ENCODE measurements at places on chromosomes 1 and 21.

DNA sequence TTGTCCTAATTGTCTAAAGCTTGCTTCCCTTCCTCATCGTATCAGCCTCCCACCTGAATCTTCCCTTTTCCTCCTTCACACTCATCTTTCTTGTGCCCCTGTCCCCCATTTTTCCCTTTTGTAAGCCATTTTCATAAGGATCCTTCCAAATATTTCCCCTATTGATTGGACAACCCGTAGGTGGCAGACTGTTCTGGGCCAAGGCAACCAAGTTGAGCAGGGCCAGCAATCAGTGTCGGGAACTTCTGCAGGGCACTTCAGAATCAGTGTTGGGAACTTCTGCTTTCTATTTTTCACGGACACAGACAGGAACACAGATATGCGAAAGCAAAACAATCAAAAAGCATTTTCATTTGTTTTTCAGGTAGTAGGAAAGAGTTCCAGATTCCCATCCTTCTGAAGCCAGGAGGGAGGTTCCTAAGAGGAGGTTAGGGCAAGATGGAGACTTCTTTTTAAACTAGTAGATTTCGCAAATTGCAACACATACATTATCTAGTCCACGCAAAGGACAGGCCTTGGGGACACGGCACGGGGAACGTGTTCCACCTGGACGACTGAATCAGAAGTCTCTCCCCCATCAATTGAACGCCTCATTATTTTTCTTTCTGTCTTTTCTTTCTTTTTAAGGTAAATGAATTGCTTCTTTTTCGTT, 691 bp upstream of the MPZL1 start:
- DNase-seq, result peak; percentile 73

- DNase-seq, result peak; percentile 77
Measured at GRCh38 chr1:43348809-43349593, 9.8 kb upstream of the CDC20 start.

DNA sequence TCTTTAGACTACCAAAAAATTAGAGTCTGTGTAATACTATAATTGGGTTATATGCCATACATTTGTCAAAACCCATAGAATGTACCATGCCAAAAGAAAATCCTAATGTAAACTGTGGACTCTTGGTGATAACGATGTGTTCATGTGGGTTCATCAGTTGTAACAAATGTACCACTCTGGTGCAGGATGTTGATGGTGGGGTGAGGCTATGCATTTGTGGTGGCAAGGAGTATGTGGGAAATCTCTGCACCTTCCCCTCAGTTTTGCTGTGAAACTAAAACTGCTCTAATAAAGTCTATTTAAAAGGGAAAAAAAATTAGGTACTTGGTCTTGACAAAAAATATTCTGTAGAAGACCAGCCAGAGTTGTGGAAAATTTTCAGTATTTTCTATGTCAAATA, 43.4 kb downstream of the INKA2 start:
- DNase-seq, result no peak

DNA sequence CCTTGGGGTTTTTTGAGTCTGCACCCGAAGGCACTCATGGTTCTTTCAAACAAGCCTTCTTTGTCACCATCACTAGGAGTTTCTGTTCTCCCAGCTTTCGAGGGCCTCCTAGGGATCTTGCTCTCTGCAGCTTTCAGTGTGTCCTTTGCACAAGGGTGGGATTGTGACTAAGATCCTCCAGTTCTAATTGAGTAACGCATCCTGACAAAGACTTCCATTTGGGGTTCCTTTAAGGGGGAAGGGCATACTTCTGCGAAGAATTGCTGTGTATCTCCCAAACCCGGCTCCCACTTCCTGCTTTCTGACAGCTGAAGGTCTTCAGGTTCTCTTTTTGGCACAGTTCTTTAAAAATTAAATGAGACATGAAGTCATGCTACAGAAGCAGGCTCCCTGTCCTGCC, 139.4 kb downstream of the EDEM3 start:
- DNase-seq, result no peak

DNA sequence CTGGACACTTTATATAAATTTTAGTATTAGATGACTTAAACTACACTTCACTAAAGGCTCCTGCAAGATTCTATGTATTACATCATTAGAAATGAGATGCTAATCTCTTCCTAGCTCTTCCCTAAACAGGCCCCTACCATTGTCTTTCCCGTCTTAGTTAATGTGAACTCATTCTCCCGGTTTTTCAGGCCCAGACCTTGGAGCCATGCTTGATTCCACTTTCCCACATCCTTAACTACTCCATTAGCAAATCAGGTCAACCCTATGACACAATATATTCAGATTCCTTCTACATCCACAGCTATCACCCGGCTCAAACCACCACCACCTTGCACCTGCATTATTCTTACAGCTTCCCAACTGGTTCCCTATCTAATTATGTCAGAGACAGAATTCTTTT, 73.3 kb downstream of the NVL start:
- no peak for DNase-seq

- no peak for DNase-seq
Measured at GRCh38 chr1:212225416-212225815, 59.8 kb upstream of the PPP2R5A start.

DNA sequence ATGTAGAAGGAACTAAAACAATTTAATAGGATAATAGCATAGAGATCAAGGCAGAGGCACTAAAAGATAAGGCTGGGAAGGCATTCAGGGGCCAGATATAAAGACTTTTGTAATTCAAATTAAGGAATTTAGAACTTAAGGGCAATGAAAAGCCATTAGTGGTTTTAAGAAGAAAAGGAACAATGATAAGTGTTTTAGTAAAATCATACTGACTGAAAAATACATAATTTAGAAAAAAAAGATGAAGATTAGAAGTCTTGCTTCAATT, 14.1 kb upstream of the RGS2 start:
- DNase-seq, result no peak

- no peak for DNase-seq
Measured at GRCh38 chr21:41256771-41257702, 59.6 kb upstream of the FAM3B start.

- DNase-seq, result no peak
Measured at GRCh38 chr21:35520856-35521255, 471.8 kb upstream of the RUNX1 start.

DNA sequence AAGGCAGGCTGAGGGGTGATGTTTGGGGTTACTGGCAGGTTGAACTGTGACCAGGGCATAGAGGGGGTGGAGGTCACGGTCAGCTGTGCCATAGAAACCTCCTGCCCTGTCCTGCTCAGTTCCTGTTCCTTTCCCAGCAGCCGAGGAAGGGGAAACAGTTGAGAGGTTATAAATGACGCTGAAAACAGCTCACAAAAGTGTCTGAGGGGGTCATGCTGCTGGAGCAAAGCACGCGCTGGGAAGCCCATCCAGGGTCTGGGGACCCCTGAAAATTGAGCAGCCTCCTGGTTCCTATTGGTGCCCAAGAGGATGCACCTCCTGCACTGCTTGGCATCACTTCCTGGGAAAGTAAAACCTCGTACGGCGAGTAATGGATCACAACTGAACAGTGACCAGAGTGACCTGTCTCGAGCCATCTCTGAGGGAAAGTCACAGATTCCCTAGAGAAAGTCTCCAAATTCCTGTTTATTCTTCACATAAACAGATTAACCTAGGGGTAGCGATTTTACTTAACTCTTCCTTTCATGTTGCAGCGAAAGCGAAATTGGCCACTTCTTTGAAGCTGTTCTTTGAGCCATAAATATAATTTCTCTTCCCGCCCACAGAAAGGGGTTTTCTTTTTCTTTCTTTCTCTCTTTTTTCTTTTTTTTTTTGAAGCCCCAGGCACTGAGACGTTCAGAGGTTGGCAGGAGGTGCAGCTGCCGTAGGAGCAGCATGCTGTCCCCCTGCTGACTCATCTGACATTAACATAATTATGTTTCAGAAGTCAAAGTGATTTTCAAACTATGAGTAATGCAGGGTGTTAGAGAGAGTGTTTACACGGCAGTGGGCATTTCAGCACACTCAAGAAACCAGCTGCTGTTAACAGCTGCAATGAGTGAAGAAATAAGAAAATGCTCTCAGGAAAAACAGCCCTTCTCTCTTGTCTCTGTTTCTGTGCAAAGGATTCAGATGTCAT, 41.8 kb upstream of the ATF3 start:
- peak; percentile 19 for DNase-seq

DNA sequence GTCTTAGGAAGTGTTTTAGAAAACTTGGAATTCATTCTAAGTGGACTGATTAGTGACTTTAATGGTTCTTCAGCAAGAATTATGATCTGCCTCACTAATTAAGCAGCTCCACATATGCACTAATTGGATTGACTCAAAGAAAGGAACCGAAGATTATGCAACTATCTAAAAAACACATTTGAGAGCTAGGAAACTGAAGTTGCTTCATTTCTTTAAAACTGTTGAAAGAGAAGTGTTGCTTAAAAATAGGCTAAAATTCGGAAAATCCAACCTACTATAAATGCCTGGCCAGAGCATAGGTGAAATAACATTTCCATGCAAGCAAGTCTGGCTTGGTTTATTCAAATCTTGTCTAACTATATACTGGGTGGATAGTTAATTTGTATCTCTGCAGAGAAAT, 502.9 kb upstream of the ZRANB2 start:
- no peak for DNase-seq
